K562 (cell line): ENCODE measurements at places on chromosomes 12 and 14. TPM values are rescaled to one million over a fixed set of nuclear protein-coding genes. Genes with fewer than 3 reads are reported as not detected.
A peak's percentile ranks its signal among the peaks of the same experiment; 100 is the strongest.

IRAK3 gene
- total RNA-seq, result 0.07 TPM in 1 of 2 replicates, not detected in the other

- peak; percentile 48 for DNase-seq
Measured at GRCh38 chr14:77301103-77301502, 19.6 kb downstream of the POMT2 start.

DNA sequence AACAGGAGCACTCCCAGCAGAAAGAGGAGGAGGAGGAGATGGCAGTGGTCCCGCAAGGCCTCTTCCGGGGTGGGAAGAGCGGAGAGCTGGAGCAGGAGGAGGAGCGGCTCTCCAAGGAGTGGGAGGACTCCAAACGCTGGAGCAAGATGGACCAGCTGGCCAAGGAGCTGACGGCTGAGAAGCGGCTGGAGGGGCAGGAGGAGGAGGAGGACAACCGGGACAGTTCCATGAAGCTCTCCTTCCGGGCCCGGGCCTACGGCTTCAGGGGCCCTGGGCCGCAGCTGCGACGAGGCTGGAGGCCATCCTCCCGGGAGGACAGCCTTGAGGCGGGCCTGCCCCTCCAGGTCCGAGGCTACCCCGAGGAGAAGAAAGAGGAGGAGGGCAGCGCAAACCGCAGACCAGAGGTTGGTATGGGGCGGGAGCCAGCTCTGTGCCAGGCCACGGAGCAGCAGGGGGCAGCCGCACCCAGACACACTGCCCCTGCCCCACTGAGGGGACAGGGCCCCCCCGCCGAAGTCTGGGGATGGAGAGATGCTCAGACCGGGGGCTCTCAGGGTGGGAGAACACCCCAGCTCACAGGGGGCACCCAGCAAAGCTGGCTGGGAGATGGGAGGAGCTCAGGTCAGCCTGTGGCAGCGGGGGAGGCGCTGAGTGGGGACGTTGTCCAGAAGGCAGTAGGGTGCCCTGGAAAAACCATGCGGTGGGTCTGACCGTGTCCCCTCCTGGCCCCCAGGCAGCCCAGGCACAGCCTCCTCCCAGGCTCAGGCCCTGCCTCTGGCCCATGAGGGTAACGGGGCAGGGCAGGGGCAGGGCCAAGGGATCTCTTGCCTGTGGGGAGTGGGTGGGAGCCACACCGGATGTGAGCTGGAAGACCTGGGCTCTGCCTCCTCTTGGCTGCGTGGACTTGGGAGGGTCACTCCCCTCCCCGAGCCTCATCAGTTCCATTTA lies 9.8 kb downstream of the CHGA start:
- no peak for DNase-seq

HNF1A gene
- total RNA-seq, result not detected in 2 replicates

- DNase-seq, result no peak
Measured at GRCh38 chr12:60266381-60266852, 670.6 kb downstream of the SLC16A7 start.
